ENCODE measurements at places on chromosomes 2 and 18. TPM values are rescaled to one million over a fixed set of nuclear protein-coding genes. Genes with fewer than 3 reads are reported as not detected.

The TXNDC2 gene
- not detected for total RNA-seq

The CRYBA2 gene
- total RNA-seq = not detected

The PSMD14 gene
- 46.0 TPM for total RNA-seq

The HOXD10 gene
- total RNA-seq = 0.16 TPM

The ORC2 gene
- total RNA-seq = 24.9 TPM

The IGFBP5 gene
- total RNA-seq = 191 TPM

The DSG2 gene
- total RNA-seq = 34.4 TPM

The SERPINB13 gene
- not detected for total RNA-seq

The SERPINB4 gene
- total RNA-seq = not detected

The TTLL4 gene
- 8.6 TPM for total RNA-seq

The NR4A2 gene
- total RNA-seq = 1.1 TPM

The GALNT14 gene
- total RNA-seq = 0.48 TPM

The KLHL29 gene
- 1.6 TPM for total RNA-seq

The VWA3B gene
- total RNA-seq = 0.51 TPM
